Anterior cingulate cortex (tissue), 58 donors: ENCODE measurements at places on chromosomes 11 and 22.

DNA sequence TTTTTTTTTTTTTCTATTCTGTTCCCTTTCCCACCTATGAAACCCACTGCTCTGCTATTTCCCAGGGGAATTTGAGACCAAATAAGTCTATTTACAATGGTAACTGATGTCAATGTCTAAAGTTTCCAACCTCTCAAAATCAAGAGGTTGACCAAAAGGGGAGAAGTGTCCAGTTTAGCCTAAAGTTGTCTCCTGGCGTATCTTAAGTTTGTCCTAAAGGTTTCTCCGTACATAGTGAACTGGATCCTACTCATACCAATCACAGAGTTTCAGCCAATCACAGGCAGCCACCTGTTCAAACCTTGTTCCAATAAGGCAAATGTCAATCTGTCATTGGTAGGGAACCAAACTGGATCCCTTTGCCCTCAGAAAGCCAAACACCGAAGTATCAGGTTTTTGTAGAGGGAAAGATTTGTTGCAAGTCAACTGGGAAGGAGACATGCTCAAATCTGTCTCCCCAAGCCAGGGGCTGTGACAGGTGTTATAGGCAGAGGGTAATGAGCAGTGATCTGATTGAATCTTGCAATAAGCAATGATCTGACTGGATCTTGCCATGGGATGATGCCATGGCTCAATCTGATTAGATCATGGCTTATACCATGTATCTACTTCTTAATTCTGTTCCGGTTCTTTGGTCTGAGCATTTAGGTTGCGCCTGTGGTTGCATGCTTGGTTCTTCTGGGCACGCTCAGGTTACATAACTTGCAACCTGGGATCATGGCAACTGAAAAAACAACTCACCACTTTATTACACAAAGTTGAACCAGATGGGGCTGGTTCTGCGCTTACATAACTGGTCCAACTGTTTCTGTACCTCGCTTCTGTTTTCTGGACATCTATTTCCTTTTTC, 1.1 kb upstream of the VPS37C start:
- DNase-seq: peak; percentile 46

DNA sequence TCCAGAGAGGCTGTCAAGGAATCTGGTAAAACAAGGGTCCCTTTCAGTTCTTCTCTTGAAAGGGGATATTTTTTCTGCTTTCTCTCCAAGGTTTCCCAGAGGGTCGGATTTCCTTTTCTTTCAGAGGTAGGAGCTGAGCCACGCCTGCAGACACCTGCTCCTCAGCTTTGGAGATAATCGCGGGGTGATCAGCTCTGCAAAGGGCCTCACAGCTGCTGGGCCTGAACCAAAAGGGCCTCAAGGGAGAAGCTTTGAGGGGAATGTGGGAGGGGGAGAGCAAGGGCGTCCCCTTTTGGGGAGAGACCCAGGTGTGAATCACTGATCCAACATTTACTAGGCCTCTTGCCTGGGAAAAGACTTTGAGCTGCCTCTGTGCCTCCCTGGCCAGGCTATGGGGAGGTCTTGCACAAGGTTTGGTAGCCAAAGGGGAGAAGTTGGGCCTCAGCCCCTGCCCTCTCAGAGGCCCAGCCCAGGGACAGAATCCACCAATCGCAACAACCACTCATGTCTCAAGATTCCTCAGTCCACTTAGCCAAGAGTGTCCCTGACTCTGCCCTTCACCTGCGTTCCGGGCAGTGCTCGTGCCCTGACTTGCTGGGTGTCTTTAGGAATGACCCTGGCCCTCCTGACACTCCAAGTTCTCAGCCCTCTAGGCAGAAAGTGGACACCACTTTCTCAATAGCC, 14.0 kb upstream of the TP53I11 start:
- DNase-seq: no peak

- no peak for DNase-seq
Observed at GRCh38 chr11:47485107-47485506, 36.2 kb upstream of the RAPSN start.

GRCh38 chr11:60951904-60952741, at the start of gene SLC15A3:
Gene SLC15A3 (minus strand): TSS chr11:60952176. CDS start chr11:60951551, 625 bp downstream.
- DNase-seq: no peak

- no peak for DNase-seq
Observed at GRCh38 chr11:108491936-108492335, 6.2 kb downstream of the POGLUT3 start.

- DNase-seq: no peak
Observed at GRCh38 chr11:58844361-58845005, at the start of gene GLYATL2. Gene GLYATL2 (minus strand): TSS chr11:58844704. CDS start chr11:58839612, 5,092 bp downstream.

DNA sequence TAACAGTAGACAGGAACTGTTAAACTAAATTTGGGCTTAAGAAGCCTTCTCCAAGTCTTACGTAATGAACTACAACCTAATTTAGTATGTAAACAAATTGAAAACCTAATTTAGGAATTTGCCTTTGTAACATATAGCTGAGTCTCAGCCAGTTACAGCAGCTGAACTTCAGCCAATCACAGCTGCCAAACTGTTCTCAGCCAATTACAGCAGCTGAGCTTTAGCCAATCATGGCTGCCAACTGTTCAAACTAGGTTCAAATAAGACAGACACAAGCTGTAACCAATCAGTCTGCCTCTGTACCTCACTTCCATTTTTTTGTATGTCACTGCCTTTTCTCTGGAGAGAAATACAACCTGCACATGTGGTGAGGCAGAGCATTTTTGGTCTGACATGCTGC, 95.0 kb upstream of the CD44 start:
- DNase-seq: no peak

GRCh38 chr11:79541466-79541865, 100.6 kb upstream of the TENM4 start:
- DNase-seq: no peak

DNA sequence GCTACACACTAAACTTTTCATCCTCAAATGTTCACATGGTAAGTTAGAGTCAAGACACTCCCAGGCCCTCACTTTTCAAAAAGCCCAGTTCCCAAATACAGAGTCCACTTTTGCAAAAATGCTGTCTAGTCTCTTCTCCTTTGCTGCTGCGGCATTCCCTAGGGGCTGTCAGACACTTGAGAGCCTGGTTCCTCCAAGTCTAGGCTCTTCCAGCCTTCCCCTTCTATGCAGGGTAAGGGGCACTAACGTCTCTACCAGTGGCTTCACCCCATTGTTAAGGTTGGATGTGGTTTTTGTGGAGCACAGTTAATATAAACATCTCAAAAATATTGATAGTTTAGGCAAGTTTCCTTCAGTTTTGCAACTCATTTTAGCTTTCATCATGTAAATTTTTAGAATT, 181.5 kb downstream of the KIF18A start:
- no peak for DNase-seq

GRCh38 chr11:126917531-126918204, 82.9 kb downstream of the KIRREL3 start:
- no peak for DNase-seq

DNA sequence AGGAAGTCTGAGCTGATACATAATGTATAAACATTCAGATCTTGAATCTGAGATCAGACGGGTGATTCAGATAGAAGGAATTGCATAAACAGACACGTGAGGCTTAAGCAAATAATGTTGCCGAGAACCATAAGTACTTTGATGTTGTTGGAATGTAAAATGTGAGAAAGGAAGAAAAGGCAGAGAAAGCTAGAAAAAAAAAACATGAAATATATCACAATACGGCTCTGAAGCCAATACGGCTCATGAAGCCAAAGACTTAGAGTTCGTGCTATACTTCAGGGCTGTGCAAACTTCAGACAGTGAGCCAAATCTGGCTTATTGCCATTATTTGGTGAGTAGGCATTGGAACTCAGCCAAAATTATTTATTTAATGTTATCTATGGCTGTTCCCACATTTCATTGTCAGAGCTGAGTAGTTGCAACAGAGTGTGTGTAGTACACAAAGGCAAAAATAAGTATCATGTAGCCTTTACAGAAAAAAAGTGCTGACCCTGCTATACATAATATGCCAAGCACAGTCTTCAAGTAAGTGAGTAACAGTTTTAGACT, 673.3 kb downstream of the CNTN5 start:
- DNase-seq: no peak

GRCh38 chr22:39738746-39739145, 154.8 kb downstream of the ENTHD1 start:
- DNase-seq: no peak

GRCh38 chr11:110433393-110434333, 3.9 kb downstream of the FDX1 start:
- no peak for DNase-seq

DNA sequence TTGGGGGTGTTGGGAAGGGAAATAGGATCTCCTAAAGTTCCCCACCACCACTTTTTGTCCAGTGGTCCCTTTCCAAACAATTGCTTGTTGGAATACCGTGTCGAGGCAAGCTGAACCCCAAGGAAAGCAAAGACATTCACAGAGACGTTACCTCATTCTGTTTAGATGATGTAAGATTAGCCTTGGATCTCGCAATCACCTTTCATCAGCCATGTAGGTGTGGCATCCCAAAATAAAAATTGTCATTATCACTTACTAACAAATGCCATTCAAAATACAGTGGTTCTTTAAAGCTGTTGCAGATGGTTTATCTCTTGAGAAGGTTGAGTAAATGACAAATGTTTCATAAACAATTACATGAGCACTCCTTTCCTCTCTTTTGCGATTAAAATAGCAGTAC, 86.5 kb upstream of the SLC25A18 start:
- DNase-seq: no peak

DNA sequence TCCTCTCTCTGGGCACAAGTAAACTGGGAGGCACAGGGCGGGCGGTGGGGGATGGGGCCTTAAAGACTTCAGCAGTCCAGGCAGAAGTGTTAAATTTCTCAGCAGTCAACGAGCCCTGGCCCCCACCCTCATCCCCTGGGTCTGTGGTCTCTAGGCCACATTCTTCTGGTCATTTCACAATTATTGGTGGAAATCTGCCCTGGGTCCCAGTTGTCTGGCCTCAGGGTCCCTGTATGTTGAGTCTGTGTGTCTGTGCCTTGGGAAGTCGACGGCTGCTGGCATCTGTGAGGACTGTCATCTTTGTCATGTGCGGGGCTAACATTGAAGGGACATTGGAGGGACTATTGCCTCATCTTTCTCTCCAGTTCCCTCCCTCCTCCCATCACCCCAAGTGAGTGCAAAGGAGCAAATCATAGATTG, 1.7 kb downstream of the TSPAN18 start:
- no peak for DNase-seq

GRCh38 chr11:132976115-132976514, 556.2 kb downstream of the OPCML start:
- DNase-seq: no peak

DNA sequence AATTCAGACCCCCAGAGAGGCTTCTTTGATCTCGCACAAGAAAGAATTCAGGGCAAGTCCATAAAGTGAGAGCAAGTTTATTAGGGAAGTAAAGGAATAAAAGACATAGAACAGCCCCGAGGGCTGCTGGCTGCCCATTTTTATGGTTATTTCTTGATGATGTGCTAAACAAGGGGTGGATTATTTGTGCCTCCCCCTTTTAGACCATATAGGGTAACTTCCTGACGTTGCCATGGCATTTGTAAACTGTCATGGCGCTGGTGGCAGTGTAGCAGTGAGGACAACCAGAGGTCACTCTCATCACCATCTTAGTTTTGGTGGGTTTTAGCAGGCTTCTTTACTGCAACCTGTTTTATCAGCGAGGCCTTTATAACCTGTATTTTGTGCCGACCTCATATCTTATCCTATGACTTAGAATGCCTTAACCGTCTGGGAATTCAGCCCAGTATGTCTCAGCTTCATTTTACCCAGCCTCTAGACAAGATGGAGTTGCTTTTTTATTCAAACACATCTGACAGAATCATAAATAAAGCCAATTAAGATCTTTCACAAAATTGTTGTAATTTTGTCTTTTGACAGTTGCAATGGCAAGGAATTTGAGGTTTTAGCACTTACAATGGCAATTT, 7.6 kb downstream of the DDIAS start:
- no peak for DNase-seq

- DNase-seq: no peak
Observed at GRCh38 chr11:115848611-115849010, 344.4 kb upstream of the CADM1 start.

DNA sequence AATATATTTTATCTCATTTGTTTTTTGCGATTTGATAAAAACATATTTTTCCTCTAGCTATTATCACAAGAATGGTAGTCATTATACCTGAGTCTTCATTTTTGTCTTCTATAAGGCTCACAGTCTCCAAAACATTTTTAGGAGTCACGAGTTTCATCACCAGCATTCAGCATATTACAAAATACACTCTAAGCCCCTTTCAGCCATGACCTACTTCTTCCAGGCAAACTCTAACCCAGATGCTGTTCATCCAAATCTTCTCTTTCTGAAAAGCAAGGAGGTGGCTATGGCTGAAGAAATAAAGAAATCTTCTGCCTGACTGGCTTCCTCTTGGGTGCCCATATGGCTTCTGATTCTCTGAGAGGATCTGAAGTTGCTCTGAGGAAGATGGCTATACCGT, 35.7 kb upstream of the USP47 start:
- no peak for DNase-seq
